ENCODE measurements at places on chromosomes 13 and 19.

DNA sequence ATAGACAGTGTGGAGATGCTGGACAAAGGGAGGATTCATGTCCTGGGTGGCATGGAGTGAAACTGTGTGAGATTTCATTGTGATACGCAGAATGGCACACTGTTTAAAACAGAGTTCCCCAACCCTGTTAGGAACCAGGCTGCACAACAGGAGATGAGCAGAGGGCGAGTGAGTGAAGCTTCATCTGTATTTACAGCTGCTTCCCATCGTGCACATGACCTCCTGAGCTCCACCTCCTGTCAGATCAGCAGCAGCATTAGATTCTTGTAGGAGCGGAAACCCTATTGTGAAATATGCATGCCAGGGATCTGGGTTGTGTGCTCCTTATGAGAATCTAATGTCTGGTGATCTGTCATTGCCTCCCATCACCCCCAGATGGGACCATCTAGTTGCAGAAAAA is 72.5 kb downstream of the RAP2A start:
- no peak for DNase-seq

DNA sequence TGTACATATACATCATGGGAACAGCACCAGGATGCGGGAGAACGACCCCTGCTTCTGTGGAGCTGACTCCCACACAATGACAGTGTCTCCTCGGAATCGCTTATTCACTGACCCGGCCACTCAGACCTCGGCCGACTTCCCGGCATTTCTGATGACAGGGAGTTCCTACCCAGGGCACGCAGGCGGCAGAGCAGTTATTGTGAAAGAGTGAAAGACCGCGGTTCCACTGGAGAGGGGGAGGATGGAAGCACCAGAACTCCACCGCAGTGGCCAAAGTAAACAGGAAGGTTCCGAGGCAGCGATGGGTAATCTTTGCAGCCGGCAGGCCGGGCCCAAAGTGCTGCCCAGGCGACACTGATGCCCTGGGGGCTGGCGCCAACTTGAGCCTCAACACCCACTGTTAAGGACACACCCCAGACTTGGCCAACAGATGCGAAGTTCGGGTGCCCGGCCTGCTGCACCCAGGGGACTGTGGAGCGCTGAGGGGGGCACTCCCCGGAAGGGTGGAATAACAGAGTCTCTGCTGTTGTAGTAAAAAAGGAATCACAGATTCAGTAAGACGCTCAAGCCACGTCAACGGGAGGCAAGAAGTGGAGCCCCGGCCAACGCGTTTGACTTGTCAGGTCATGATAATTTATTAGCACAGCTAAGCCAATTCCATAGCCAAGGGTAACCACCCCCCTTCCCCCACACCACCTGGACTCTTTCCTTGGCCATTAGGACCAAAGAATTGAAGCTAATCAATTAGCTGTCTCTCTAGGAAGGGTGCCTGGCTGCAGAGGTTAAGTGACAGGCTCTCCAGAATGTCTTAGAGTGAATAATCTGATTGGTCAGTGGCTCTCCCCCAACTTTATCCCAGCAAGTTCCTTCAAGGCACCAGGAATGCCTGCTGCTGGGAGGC is 5.8 kb downstream of the MLLT1 start:
- peak; percentile 80 for DNase-seq

DNA sequence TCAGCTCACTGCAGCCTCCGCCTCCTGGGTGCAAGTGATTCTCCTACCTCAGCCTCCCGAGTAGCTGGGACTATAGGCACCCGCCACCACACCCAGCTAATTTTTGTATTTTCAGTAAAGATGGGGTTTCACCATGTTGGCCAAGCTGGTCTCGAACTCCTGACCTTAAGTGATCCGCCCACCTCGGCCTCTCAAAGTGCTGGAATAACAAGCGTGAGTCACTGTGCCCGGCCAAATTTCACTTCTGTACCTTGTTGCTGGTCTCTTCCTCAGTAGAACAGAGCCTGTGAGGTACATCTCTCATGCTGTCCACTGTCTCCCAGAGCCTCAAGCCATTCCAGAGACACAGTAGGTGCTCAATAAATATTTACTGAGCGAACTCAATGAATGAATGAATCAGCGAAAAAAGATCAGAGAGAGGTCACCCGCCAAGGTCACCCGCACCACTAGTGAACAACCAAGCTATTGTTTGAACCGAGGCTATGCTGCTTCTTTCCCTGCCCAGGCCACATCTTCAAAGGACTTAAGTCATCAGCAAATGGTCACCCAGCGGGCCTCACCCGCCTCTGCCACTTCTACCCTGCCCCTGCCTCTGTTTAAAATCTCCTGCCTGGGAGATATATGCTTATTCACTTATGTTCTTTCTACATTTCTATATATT is 9.3 kb downstream of the TMEM143 start:
- DNase-seq, result no peak

DNA sequence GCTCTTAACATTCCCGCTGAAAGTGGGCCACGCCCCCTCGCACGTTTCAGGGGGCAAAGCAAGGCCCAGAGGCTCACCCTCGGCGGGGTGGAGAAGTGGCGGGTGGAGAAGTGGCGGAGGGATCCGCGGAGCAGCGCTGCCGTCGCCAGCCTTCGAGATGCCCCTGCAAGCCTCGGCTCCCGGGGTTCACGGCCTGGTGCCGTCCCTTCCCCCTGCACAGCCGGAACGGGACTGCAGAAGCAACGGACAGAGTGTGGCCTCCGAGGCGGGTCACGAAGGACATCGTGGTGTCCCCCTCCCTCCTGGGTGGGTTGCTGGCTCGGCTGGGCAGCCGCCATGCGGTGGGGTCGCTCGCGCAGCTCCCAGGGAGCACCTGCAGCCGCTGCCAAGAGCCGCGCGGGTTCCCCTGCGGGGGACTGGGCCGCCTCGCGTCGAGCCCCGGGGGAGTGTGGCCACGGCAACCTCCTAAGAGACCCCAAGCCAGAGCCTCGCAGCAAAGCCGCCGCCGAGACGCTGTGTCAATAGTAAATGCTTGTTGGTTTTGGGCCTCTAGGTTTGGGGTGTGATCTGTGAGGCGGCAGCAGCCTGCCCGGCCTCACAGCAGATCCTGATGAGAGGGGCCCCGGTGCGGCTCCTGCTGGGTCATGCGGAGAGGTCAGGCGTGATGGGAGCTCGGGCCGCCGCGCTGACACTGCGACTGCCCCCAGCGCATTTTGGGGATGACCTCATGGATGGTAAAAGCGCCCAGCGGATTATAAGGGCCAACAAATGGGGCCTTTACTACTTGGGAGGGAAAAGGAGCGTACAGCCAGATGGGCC is 5.5 kb downstream of the TPGS1 start:
- DNase-seq, result no peak

DNA sequence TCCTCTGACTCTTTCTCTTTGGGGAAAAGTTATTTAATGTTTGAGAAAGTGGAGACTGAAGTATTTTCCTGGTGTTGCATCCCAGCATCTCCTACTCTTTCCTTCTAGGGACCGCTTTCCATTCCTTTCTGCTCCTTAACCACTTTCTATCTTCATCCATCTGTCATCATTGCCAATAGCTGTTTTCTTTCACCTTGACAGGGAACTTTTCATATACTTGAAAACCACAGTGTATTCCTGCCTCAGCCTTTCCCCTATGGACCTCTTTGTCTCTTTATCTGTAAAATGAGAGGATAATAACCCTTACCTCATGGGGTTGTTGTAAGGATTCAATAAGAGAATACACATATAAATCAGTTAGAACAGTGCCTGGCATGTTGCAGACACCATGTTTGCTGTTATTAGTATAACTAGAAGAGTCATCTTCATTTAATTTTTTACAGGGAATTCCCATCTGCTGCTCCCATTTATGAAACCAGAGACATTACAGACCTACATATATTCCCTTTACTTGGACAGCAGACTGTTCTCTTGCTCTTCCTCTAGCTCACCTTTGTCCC is 31.8 kb downstream of the LCP1 start:
- DNase-seq, result no peak
